Heart left ventricle (tissue), 16 donors: ENCODE measurements at places on chromosomes 3 and 15.

DNA sequence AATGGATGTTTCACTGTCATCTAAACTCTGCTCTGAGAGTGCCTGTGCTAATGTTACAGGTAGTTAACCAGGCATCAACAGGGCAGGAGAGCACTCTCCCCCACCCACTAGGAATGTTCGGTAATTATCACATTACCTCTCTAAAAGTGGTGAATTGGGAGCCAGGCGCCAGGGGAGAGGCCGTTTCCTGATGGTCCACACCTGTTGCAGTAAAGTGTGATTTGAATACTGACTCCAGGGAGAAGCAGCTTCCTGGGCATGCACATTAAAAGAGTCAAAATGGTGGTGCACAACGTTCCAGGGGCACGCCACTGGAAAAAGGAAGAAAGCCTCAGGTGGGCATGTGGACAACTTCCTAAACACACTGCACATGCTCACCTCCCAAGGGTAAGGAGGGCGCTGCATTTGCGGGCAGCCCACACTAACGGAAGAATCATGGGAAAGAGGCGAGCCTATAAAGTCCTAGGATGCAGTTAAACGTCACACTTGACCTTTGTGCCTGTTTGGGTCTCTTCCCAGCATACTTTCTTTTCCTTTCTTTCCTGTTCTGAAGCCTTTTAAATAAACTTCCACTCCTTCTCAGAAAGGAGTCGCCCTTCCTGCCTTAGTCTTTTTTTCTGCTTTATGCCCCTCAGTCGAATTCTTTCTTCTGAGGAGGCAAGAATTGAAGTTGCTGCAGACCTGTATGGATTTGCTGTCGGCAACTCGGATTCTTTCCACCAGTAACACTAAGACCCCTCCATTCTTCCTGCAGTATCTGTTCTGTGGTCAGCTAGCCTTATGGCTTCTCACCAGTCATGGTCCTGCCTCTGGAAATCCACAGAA lies 28.9 kb upstream of the GPD1L start:
- DNase-seq: no peak

GRCh38 chr3:48919215-48920138 lies 835 bp downstream of the ARIH2 start:
- peak; percentile 41 for DNase-seq

- no peak for DNase-seq
Observed at GRCh38 chr3:62749657-62750056, 125.6 kb downstream of the CADPS start.

DNA sequence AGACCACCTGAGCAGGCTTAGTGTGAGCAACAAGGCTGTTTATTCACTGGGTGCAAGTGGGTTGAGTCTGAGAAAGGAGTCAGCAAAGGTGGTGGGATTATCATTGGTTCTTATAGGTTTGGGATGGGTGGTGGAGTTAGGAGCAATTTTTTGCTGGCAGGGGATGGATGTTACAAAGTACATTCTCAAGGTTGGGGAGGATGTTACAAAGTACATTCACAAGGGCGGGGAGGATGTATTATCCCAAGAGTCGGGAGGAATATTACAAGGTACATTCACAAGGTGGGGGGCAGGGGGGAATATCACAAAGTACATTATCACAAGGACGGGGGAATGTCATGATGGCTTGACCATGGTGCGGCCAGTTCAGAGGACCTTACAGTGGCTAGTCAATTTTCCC lies 32.9 kb upstream of the OSBPL11 start:
- no peak for DNase-seq

DNA sequence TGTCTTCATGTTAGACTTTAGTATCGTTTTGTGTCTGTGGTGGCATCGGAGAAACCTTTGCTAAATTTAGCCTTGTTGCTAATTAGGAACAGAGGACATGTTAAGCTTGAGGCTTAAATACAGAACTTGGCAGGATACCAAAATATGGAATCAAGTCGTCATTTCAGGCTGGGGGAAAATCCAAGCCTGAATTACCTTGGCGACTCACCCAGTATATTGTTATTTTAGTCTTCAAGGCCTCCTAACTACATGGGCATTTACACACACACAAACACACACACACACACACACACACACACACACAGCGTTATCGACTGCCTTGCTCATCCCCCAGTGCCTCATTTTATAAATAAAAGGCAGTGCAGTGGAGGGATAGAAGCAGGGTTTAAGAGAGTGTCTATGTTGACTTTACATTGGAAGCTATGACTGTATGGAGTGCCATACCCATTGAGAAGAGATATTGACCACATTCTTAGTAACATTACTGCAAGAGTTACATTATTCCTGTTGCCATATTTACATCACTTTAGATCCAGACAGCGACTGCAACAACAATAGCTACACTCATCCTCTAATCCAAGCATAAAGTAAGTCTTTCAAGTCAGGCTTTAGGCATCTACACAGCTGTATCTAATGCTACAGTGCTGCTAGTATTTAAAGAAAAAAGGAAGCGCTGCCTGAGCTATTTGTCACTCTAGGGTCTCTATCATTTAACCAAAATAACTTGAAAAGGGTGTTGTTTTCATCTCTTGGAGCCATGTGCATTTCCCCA lies 210.8 kb upstream of the SEMA6D start:
- peak; percentile 18 for DNase-seq
